ENCODE measurements at places on chromosomes 11 and 22.

DNA sequence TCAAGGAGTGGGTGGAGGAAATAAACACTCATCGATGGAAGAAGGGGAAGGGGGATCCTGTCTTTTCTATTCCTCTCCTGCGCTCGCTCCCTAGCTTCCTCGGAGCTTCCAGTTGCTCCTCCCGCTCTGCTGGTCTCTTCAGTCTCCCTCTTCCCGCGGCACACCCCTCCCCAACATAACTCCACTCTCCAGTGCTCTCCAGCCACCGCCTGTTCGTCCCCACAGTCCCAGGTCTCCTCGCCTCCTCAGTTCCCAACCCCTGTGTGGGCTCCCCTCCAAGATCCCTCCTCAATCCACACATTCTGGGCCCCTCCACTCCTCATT, 438 bp downstream of the ZW10 start:
- no peak for DNase-seq

GRCh38 chr22:32232191-32232830, 22.8 kb downstream of the SLC5A4 start:
- DNase-seq = no peak

GRCh38 chr11:77865805-77866204, 44.9 kb downstream of the AAMDC start:
- no peak for DNase-seq

DNA sequence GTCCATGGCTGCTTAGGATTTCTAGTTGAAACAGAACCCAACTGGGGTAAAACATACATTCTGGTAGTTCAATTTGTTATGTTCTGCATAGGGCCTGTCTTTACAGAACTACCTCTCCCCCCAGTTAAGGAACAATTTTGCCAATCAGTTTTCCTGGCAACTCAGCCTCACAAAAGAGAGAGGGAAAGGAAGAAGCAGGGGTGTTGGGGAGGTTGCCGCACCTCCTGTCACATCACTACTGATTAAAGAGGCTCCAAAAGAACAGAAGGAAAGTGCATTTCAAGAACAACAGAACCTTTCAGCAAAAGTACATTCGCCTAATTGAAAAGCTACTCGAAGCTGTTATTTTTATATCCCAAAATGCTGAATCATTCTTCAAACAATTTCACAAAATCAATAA, 217.6 kb downstream of the CADM1 start:
- no peak for DNase-seq

DNA sequence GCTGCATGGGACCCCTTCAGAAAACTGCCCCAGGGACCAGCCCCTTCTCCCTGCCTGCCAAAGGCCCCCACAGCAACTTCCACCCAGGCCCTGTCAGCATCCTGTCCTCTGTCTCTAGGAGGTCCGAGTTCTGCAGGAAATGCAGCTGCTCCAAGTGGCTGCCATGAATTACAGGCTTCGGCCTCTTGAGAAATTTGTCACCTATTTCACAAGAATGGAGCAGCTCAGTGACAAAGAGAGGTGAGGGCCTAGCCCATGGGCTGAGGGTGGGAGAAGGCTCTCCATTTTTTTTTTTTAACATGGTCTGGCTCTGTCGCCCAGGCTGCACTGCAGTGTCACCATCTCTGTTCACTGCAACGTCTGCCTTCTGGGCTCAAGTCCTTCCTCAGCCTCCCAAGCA, 7.3 kb downstream of the RGL4 start:
- DNase-seq = no peak

DNA sequence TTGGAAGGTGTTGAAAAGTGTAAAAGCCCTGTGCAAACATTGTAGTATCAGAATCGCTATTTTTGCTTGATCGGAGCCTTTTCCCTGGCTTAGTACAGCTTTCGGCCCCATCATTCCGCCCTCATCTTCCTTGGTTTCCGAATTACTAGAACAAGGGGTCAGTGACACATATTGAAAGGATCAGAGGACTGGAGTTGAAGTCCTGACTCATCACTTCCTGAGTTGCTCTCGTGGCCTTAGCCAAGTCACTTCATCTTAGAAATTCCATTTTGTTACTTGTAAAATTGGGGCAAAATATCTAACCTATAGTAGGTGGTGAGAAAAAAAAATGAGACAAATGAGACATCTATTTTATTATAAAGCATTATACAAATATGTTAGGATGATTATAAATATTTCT, 375.0 kb downstream of the NTM start:
- no peak for DNase-seq

DNA sequence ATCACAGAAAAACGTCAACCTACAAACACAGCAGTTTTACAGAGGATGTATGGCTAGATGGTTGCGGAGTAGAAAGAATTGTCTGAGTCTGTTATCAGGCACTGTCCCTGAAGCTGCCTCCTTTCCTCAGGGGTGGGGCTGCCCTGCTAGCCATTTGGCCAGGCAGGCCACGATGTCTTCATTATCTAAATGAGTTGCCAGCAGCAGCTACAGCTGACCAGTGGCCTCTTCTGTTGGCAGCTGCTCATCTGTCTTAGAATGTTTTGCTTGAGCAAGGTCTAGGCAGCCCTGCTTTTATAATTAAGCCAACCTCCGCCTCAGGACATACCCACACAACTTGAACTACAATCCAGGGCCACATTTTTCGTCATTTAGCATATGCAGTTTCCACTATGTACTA, 17.5 kb downstream of the SLC6A5 start:
- DNase-seq = no peak

DNA sequence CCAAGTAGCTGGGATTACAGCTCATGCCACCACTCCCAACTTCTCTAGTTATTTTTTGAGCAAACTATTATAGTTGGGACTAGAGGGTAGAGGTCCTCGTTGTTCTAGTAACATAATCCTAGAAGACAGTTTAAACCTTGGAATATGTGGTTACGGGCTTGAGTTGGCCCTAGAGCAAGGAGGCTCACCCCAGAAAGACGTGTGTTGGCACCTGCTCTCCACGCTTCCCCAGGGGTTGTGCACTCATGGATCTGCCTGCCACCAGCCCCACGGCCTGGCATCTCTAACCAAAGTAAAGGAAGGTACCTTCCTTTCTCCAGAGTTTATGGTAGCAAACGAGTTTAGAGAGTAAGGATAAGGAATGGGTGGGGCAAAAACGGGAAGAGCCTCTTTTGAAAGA, 79.0 kb downstream of the SCN3B start:
- DNase-seq = no peak
